Upper lobe of right lung (tissue), 1 donor: ENCODE measurements at places on chromosomes 12 and 14.

GRCh38 chr14:32531942-32532515 lies 202.9 kb downstream of the AKAP6 start:
- DNase-seq: no peak

GRCh38 chr14:61344437-61345150 lies 23.2 kb downstream of the PRKCH start:
- no peak for DNase-seq

- no peak for DNase-seq
These were observed 483.9 kb downstream of the ZFP36L1 start for GRCh38 chr14:68308726-68309520.

DNA sequence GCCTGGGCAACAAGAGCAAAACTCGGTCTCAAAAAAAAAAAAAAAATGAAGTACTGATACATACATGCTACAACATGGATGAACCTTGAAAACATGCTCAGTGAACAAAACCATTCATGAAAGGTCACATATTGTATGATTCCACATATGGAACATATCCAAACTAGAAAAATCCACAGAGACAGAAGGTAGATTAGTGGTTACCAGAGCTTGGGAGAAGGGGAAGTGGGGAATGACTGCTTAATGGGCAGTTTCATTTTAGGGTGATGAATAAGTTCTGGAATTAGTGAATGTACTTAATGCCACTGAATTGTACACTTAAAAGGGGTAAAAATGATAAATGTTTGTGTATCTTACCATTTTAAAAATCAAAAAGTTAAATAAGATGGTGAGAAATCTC lies 2.7 kb downstream of the ITGB7 start:
- no peak for DNase-seq

DNA sequence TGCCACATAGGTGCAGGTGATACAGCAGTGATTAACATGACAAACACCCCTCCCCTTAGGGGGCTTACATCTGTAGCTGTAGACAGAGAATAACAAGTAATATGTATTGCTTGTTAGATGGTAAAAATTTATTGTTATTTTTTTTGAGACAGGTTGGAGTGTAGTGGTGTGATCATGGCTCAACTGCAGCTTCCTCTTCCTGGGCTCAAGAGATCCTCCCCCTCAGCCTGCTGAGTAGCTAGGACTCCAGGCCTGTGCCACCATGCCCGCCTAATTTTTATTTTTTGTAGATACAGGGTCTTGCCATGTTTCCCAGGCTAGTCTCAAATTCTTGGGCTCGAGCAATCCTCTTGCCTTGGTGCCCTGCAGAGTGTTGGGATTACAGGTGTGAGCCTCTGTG lies 19.8 kb downstream of the DIP2B start:
- no peak for DNase-seq
